ENCODE measurements at places on chromosomes 13 and 19. TPM values are rescaled to one million over a fixed set of nuclear protein-coding genes. Genes with fewer than 3 reads are reported as not detected.

- H3K27ac ChIP-seq, result no peak overlapping the region
- peaks cover 12% of the 10 kb centered on the region for H3K4me1 ChIP-seq
- H3K36me3 ChIP-seq, result no peaks in the 10 kb centered on the region
Measured at GRCh38 chr19:9996541-9996940, 13.8 kb downstream of the COL5A3 start.

DNA sequence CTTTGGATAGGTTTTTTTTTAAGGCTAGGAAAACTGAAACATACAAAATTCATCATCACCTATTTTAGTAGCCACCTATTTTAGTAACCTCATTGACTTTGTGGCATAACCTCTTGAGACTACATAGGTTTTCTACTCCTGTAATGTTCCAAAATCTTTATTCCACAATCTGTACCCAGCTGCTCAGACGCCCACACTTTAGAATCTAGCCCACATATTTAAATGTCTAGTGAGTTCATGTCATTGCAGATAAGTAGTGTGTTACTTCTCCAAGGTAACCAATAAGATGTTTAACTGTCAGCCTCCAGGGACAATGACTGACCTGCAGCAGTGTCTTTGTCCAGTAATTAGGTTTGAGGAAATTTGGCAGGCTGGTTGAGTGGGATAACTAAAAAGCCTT, 330.2 kb downstream of the MZT1 start:
- no peak overlapping the region for H3K27ac ChIP-seq
- no peak overlapping the region for H3K4me3 ChIP-seq
- no peak for DNase-seq
- no peaks in the 10 kb centered on the region for H3K36me3 ChIP-seq
- H3K4me1 ChIP-seq, result no peaks in the 10 kb centered on the region

DNA sequence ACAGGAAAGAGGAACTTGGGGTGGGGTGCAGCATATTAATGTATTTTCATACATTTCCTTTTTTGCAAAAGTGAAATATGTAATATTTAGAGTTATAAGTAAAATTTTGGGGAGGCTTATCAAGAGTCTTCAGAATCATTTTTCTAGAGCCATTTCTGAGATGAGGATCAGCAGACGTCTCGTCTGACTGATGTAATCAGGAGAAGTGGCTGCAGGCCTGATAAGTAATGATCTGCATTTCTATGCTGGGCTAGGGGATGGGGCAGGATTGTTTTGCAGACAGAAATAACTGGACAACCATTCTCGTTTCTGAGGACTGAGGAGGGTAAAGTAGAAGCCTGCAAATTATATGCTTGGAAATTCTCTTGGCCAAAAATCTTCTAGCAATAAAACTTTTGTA, 89.2 kb upstream of the ARGLU1 start:
- peak overlapping the region; percentile 65 for H3K4me3 ChIP-seq
- peaks cover 5% of the 10 kb centered on the region for H3K4me1 ChIP-seq
- H3K36me3 ChIP-seq, result no peaks in the 10 kb centered on the region
- no peaks in the 10 kb centered on the region for H3K27me3 ChIP-seq
- DNase-seq, result no peak

DNA sequence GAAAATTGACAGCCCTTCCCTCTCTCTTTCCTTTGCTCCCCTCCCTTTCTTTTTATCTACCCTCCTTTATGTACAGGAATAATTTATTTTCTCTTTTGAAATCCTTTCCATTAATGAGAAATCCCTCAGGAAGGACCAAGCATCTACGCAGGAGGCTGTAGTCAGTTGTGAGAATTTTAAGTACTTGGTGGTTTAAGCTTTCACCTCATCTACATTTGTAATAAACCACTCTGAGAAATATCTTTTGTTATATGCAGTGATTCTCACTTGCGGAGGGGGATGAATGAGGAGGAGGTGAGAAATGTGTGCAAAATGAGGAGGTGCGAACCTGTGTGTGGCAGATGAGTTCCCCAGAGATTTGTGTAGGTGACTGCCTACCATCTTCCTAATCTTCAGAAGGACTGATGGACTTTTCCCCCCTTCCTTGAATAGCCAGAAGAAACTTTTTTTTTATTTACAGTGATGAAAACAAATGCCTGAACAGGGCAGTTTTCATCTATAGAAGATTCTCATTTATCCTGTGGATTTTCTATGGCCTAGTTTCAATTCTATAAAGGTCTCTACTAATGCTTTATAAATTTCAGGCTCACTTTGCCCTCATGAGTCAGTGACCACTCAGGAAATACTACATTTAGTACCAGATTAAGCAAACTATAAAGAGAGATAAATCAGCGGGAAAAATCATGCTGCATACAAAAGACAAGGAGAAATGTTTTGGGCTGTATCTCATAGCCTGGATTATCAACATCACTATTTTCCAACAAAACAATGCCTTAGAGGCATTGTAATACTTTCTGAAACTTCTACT, 118.3 kb downstream of the LHFPL6 start:
- no peaks in the 10 kb centered on the region for H3K36me3 ChIP-seq
- peaks cover 7% of the 10 kb centered on the region for H3K27me3 ChIP-seq
- DNase-seq, result no peak
- no peak overlapping the region for H3K4me3 ChIP-seq
- H3K27ac ChIP-seq, result no peak overlapping the region

DNA sequence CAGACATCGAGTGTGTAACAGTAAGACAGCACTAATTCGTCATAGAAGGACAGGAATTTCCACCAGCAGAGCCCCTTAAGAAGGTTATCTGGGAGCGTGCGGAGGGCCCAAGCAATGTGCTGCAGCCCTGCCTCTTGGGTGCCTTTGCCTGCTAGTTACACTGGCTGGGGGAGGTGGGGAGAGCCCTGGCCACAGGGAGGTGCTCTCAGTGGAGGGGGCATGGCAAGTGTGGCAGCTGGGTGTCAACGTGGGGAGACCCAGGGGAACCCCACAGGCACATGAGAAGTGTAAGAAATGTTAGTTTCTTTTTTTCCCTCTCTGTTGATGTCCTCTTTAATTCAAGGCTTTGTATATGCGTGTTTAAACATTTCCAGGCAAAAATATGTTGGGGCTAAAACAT, 50.9 kb upstream of the TMTC4 start:
- no peak overlapping the region for H3K4me3 ChIP-seq
- H3K27ac ChIP-seq, result no peak overlapping the region
- no peak for DNase-seq

GRCh38 chr19:45999653-46000121, 4.4 kb downstream of the CCDC61 start:
- peak overlapping the region; percentile 62 for H3K4me3 ChIP-seq
- peaks cover 22% of the 10 kb centered on the region for H3K36me3 ChIP-seq
- peaks cover 34% of the 10 kb centered on the region for H3K4me1 ChIP-seq
- DNase-seq, result no peak
- H3K27ac ChIP-seq, result peak overlapping the region; percentile 39

DNA sequence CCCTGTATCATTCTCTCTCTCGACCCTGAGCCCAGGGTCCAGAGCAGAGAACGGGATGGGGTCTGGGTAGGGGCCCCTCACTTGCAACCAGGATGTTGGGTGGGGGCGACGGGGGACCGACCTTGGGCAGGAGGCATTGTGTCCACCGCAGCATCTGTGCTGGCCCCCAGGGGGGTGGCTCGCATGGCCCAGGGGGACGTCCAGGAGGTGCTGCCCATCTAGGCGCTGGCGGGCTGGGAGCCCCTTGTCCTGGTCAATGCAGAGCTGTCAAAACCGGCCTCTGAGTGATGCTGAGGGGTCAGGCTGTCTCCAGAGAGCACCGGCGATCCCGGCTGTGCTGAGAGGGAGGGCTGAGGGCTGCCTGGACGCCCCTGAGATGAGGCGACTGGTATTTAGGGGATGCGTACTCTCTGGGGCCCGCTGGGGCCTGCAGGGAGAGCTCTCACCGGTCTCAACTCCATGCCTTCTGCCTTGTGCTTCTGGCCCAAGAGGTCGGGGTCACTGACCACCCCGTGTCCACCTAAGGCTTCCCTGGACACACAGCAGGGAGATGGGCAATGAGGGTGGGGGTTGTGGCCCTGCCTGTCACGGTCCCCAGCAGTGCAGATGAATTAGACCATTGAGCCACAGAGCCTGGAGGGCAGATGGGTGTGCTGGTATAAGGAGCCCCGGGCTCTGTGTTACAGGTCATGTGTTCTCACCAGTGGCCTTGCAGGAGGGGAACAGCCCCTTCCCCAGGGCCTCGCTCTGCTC, 8.6 kb downstream of the RPS9 start:
- DNase-seq, result no peak
- H3K27me3 ChIP-seq, result no peaks in the 10 kb centered on the region
- peak overlapping the region; percentile 79 for H3K27ac ChIP-seq
- no peak overlapping the region for H3K4me3 ChIP-seq

DNA sequence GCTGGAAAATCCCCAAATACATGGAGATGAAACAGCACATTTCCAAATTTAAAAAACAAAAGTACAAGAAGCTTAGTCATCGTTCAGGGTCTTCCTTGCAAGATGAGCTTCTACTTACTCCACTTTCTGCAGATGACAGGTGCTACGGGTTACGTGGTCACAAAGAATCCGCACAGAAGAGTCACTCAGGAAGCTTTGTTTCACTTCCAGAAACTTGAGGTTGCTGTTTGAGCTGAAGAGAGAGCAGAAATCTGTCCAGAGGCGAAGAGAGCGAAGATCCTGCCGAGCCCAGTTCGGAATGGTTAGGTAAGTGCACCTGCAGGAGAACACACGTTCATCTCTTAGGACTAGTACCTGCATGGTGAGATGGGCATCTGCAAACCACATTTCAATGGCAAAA, 9.4 kb downstream of the NLRP7 start:
- peak; percentile 15 for DNase-seq
- peaks cover 14% of the 10 kb centered on the region for H3K4me1 ChIP-seq
- H3K27me3 ChIP-seq, result peaks cover 13% of the 10 kb centered on the region
- H3K36me3 ChIP-seq, result no peaks in the 10 kb centered on the region
- H3K4me3 ChIP-seq, result no peak overlapping the region

EXOC3L2 gene
- not detected for polyA plus RNA-seq

ZSCAN22 gene
- 2.6 TPM for polyA plus RNA-seq

ATXN8OS gene
- polyA plus RNA-seq, result not detected

Data from naive B cell (primary cell).